ENCODE measurements at places on chromosomes 13 and 19. TPM values are rescaled to one million over a fixed set of nuclear protein-coding genes. Genes with fewer than 3 reads are reported as not detected.

SYNGR4 gene
- not detected for total RNA-seq

PTH2 gene
- not detected for total RNA-seq

CA11 gene
- 1.6 TPM for total RNA-seq

KIR2DL4 gene
- not detected for total RNA-seq

STOML3 gene
- not detected for total RNA-seq

FGF21 gene
- not detected for total RNA-seq

PEAK3 gene
- total RNA-seq: not detected

TIMM44 gene
- total RNA-seq: 46.3 TPM

CERS4 gene
- 16.7 TPM for total RNA-seq

ZNF100 gene
- total RNA-seq: 1.7 TPM

COL4A2 gene
- 56.1 TPM for total RNA-seq

ZBTB32 gene
- not detected for total RNA-seq

ZNF283 gene
- total RNA-seq: 12.6 TPM

NOVA2 gene
- total RNA-seq: not detected

ZNF221 gene
- total RNA-seq: 12.9 TPM

FREM2 gene
- total RNA-seq: not detected

SIGLEC5 gene
- total RNA-seq: not detected

SELENOV gene
- total RNA-seq: not detected

ODAD3 gene
- 0.66 TPM for total RNA-seq

IFNL1 gene
- not detected for total RNA-seq

ALOX5AP gene
- total RNA-seq: 0.29 TPM

MBD3L2B gene
- total RNA-seq: not detected

NLRP5 gene
- total RNA-seq: not detected

PABPC3 gene
- total RNA-seq: 0.15 TPM

BEST2 gene
- total RNA-seq: not detected

BSG gene
- total RNA-seq: 327 TPM

KIR2DL1 gene
- total RNA-seq: not detected

IL17D gene
- 3.6 TPM for total RNA-seq

ZNF723 gene
- total RNA-seq: not detected

ZNF490 gene
- 12.1 TPM for total RNA-seq

ZNF547 gene
- total RNA-seq: 7.0 TPM

CRLF1 gene
- 9.5 TPM for total RNA-seq

SHANK1 gene
- 7.3 TPM for total RNA-seq

SIGLEC6 gene
- not detected for total RNA-seq

SULT2B1 gene
- not detected for total RNA-seq

PLIN4 gene
- 8.9 TPM for total RNA-seq

COX6B2 gene
- not detected for total RNA-seq

ELL gene
- 12.9 TPM for total RNA-seq

N4BP2L1 gene
- total RNA-seq: 2.5 TPM

SPINT2 gene
- total RNA-seq: 3.1 TPM

TMEM86B gene
- total RNA-seq: 2.3 TPM

LGALS4 gene
- total RNA-seq: not detected

OSCAR gene
- total RNA-seq: 0.33 TPM

HSD17B14 gene
- total RNA-seq: 6.0 TPM

FPR2 gene
- total RNA-seq: not detected

FSTL3 gene
- total RNA-seq: 15.9 TPM

ZNF555 gene
- 8.7 TPM for total RNA-seq

NCAN gene
- under 0.01 TPM for total RNA-seq

ZMYM2 gene
- 57.2 TPM for total RNA-seq

ZNF99 gene
- total RNA-seq: not detected

RDH13 gene
- total RNA-seq: 10.1 TPM

KLK10 gene
- total RNA-seq: not detected

TSKS gene
- 0.44 TPM for total RNA-seq

SLC1A6 gene
- total RNA-seq: not detected

ZNF548 gene
- 25.6 TPM for total RNA-seq

FPR1 gene
- total RNA-seq: not detected

Data from smooth muscle cell of trachea (primary cell).